Left ventricle myocardium inferior (tissue), 1 donor: ENCODE measurements at places on chromosomes 7 and 10. TPM values are rescaled to one million over a fixed set of nuclear protein-coding genes. Genes with fewer than 3 reads are reported as not detected.

- DNase-seq: no peak
Measured at GRCh38 chr7:45691155-45691656, 117.0 kb downstream of the ADCY1 start.

- no peak for DNase-seq
Measured at GRCh38 chr7:157580324-157580723, 243.5 kb downstream of the DNAJB6 start.

Gene PPP1R17
- total RNA-seq: not detected

Gene DDIT4
- 66.3 TPM for total RNA-seq

Gene CLRN3
- total RNA-seq: not detected

- DNase-seq: no peak
Measured at GRCh38 chr7:157318015-157318706, 18.6 kb upstream of the DNAJB6 start.

GRCh38 chr10:14244147-14244546 lies 86.6 kb downstream of the FRMD4A start:
- no peak for DNase-seq

Gene FRMPD2
- 0.38 TPM for total RNA-seq

Gene CCAR1
- 27.5 TPM for total RNA-seq

GRCh38 chr7:73812996-73813395 lies 17.8 kb upstream of the CLDN4 start:
- DNase-seq: no peak

DNA sequence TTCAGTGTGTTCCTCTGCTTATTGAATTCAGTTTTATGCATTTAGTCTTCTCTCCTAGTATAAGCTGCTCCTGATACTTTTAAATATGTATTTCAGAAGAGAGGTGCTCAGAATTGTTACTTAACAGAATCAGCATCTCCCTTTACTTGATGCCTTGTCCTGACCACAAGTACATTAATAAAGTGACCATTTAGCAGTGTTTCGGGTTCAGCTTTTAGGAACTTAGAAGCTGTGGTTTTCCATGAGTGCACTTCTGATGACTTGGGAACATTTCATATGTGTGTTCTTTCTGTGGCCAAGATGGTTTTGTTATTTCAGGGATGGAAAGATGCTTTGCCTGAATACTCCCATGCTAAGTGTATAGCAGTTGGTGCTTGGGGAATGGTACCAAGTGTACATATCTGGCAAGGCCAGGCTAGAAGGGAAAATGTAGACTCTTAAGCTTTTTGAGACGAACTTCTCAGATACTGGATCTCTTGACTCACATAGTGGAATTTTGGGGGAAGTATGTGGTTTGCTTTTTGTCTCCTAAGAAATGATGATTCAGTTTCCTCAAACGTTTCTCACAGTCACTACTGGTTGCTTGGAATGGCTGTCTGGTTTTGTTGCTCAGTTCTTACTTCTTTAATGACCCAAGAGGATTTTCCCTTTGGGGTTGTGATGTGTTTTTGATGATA lies 17.2 kb downstream of the SGPL1 start:
- no peak for DNase-seq

GRCh38 chr10:122190176-122190943 lies 80.7 kb upstream of the BTBD16 start:
- DNase-seq: no peak

- DNase-seq: no peak
Measured at GRCh38 chr7:129502708-129503685, 666 bp downstream of the SMKR1 start.

DNA sequence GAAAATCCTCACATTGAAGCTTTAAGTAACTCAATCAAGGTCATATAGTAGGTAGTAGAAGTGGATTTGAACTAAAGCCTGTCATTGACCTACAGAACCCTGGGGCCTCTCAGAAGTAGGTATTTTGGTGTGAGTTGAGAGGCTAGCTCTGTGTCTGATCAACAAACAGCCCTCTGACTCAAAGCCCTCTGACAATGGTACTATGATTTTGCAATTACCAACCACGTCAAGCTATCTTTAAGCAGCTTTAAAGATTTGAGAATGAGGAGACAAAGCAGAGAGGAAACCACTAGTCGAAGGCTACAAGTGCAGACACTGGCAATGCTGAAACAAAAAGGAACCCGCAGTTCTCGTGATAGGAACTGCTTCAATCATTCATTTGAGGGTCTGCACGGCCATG lies 19.0 kb upstream of the PDE1C start:
- DNase-seq: no peak
